ENCODE measurements at places on chromosomes 7 and 10.

GRCh38 chr7:66100408-66101050 is 14.1 kb upstream of the CRCP start:
- DNase-seq, result peak; percentile 36

DNA sequence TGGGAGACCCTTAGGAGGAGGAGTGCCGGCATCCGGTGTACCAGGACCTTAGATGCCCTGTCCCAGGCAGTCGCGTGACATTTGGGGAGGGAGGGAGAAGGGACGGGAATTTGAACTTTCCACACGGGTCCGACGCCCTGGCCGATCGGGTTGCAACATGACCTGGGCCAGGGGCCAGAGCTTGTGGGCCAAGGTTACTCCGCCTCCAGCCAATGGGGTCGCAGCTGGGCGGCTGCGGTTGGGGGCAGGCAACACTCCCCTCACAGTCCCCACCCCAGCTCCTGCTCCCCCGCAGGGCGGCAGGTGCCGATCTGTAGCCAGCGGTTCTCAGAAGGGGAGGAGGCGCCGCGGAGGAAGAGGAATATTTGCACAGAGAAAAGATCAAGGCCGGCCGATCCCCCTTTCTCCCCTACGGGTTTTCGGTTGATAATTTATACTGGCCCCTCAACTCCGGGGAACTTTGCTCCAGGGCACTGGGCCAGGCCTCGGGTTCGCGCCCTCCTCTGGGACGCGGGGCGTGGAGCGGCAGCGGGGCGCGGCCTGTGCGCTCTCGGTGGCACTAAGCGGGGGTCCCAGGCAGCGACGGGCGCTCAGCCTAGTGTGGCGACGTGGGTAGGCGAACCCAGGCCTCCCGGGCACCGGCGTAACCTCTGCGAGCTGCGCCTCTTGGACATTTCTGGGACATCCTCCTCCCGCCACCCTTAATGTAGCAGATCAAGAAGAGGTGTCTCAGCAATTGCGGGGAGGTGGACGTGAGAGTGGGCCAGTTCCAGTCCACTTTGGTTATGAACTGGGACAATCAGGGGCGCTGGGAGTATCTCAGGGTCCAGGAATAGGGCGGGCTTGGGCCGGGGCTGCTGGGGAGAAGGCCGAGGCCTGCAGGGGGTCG is 1.2 kb downstream of the MLXIPL start:
- DNase-seq, result no peak

DNA sequence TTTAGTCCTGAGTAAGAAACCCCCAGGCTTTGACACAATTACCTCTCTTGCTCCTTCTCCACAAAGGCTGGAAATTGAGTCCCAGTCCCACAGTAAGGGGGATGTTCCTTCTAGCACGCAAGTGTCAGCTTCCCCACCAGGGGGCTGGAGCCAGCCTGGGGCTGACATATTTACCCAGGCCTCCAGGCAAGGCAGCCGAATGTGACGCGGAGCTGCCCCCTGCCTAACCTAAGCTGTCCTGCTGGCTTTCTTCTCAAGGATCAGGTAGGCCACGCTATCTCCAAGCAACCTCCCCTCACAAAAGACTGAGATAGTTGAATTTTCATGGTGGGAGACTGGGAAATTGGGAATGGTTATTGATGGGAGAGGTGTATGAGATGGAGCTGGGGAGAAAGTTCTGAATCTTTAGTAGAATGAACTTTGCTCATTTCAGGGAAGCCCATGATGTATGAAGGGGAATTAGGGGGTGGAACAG is 19.2 kb upstream of the BMPER start:
- no peak for DNase-seq

DNA sequence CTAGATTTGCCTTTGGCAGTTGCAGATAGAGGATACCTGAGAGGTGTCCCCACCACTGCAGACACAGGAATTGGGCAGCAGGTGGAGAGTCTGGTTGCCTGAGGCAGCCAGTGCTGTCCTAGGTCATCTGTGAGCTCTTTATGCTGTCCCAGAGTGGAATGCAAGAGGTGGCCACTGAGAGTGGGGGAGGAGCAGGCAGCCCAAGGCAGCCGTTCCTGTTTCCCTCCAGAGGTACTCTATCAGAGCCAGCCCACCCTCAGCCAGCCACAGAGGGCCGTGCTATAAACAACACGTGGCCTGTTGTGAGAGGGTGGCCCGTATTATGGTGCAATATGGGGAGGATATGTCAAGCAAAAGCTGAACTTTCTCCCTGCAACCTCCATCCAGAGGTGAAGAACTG is 8.5 kb downstream of the LRRC18 start:
- no peak for DNase-seq

GRCh38 chr10:26723016-26723415 is 25.5 kb downstream of the PDSS1 start:
- DNase-seq, result no peak

DNA sequence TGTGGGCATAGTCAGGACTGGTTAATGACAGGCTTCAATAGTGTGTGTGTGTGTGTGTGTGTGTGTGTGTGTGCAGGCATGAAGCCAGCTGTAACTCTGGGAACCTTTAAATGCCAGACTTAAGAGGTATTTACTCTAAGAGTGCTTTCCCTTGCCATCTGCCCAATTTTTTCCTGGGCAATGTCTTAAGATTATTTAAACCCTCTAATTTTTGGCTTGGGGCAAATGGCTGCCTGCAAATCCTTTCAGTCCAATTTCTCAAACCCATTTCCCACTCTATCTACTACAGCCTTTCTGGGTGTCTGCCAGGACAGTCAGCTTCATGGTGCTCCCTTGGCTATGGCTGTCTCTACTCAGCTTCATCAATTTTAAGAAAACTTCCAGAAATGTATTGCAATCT is 62.6 kb upstream of the C1GALT1 start:
- no peak for DNase-seq

DNA sequence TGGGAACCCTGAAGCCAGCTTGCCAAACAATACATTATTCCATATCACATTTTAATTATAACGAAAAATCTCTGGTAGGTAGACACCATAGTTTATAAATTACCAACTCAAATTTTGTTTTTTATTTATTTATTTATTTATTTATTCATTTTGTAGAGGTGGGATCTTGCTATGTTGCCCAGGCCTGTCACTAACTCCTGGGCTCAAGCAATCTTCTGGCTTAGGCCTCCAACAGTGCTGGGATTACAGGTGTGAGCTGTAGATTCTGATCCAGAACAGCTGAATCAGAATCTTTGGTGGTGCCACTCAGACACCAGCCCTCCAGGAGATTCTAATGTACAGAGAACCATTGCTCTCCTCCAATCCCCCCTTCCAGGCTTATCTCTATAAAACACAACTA is 1.7 kb downstream of the PON2 start:
- no peak for DNase-seq

GRCh38 chr7:34739651-34740300 is 81.8 kb downstream of the NPSR1 start:
- no peak for DNase-seq

GRCh38 chr10:132878730-132879407 is 63.5 kb downstream of the CFAP46 start:
- no peak for DNase-seq

- DNase-seq, result no peak
Observed at GRCh38 chr7:30038196-30038980, 10.2 kb downstream of the PLEKHA8 start.

DNA sequence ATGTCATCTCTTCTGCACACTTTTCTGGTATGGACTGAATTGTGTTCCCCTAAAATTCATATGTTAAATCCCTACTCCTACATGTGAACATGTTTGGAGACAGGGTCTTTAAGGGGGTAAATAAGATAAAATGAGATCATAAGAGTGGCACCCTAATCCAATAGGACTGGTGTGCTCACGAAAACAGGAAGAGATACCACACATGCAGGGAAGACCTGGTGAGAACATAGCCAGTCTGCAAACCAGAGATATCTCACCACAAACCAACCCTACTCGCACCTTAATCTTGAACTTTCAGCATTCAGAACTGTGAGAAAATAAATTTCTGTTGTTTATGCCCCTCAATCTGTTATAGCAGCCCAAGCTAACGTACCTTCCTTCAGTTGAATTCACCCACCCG is 51.8 kb downstream of the VWDE start:
- DNase-seq, result no peak

GRCh38 chr7:105838627-105839231 is 37.7 kb downstream of the ATXN7L1 start:
- no peak for DNase-seq

GRCh38 chr7:130823060-130823459 is 89.1 kb upstream of the KLF14 start:
- no peak for DNase-seq

- DNase-seq, result peak; percentile 27
Observed at GRCh38 chr7:34747176-34747781, 89.3 kb downstream of the NPSR1 start.

- no peak for DNase-seq
Observed at GRCh38 chr7:123440101-123440548, 94.3 kb downstream of the IQUB start.

DNA sequence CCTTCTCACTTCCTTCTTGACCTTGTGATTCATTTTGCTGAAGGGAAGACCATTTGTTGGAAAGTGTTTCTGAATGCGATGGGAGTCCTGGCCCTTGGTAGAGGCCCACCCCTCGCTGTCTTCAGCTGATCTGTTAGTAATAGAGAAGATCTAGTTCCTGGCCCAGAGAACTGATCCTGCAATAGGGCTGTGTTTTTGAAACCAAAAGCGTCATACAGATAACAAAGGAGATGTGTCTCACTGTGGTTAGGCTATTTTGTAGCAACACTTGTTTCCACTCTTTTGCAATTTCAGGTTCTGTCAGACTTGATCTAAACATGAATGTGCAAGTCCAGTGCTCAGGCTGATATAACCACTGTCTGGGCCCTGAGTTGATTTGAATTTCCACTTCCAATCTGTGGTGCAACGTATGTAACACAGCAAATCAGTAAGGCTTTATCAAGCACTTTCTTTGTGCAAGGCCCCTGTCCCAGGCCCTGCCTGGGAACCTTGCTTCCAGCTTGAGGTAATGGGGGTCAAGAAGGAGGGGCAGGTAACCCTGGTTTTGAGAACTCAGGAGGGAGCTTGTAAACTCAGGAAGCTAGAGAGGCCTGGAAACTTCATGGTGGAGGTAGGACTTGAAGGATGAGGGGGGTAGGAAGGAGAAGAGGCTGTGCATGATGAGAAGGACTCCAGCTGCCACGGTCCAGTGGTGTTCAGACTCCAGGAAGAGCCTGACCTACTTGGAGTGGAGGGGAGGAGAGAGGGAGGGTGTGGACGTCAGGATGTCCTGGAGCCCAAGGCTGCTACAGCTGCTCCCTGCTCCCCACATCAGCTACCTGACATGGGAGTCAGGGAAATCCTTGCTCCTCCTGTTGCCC is 42.2 kb upstream of the SRGN start:
- no peak for DNase-seq

DNA sequence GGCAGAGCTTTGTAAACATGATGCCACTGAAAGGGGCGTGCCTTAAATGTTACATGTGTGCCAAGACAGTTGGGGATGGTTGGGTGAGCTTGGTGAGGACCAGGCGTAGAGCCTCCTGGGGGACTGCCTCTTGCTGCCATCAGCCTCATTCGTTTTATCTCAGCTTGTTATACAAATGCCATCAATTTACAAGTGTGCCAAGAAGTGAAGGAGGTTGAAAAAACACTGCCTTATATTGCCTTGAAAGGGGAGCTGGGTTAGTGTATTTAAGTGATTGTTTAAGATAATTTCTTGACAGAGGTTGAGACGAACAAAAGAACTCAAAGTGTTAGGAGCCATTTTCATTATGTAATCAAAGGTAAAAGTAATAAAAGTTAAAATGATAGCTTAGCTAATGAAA is 354.7 kb downstream of the PHTF2 start:
- no peak for DNase-seq

DNA sequence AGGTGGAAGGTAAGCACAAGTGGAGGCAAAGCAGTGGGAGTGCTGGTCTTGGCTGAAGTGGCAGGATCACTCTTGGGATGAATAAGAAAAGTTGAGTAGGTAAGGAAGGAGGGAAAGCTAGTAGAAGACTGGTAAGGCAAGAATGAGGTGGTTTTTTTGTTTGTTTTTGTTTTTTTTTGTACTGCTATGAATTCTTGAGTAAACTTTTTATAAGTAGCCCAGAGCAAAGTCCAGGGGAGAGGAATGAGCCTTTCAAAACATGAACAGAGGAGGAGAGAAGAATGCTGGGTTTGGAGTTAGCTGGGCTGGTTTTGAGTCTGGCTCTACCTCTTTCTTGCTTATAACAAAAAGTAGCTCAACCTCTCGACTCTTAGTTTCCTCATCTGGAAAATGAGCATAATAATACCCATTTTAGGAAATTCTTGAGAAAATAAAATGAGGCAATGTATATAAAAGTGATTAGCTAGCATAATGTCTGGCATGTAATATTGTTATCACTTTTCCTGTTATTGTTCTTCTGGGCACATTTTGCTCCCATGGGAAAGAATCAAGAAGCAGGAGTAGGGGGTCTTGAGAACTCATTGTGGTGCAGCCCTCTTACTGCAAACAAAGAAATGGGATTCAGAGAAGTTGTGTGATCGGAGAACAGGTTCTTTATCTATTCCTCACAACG is 24.1 kb upstream of the LRRC17 start:
- no peak for DNase-seq

DNA sequence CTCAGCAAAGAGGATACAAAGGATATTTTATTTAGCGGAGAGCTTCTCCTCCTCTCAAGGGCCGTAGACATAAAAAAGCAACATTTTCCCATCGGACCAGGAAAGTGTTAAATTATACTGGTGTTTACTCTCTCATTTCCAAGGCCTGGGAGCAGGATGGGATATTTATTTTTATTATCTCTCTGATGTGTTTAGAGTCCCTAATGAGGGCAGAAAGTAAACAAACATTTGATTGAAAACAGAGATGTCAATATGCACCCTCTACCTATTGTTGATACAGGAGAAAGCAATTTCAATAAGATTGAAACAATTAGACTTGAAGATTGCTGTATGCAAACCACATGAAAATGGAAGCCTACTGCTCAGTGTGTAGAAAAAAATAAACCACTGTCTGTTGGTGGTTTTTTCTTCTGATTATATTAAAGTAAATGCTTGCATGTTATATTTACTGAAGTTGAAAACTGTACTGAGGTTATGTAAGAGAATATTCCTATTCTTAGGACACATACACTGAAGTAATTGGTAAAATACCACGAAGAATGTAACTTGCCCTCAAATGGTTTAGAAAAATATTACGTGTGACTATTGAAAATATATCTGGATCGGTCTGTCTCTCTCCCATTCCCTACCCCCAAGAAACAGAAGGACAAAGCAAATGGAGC is 59.3 kb downstream of the ATXN7L1 start:
- no peak for DNase-seq

DNA sequence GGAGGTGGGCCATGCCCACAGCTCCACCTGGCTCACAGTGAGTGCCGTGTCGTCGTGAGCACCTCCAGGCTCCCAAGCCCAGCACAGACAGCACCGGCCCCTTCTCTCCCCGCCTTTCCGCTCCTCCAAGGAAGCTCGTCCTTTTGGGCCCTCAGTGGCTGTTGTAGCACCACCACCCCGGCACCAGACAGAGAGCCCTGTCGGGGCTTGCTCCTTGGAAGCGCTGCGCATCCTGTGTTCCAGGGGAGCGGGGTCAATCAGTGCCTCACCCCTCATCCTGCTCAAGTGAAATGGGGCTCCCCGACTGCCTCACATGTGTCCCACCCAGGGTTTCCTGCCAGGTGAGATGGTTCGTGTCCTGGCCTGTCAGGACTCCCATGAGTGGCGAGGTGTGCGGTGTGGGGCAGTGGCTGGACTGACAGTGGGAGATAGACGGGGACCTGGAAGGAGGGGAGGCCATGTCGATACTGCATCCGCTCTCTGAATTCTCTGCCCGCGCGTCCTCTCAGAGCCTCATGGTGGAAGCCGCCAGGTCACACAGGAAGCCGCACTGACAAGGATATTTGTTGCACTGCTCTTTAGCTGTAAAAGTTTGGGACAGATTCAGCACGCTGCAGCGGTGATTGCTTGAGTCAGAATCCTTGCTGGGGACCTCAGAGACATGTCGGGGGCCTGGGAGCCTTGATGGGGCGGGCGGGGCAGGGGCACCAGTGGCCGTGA is 107.1 kb downstream of the INPP5A start:
- DNase-seq, result no peak

All from NCI-H774 (cell line).